ENCODE measurements at places on chromosomes 12 and 14.

- DNase-seq, result no peak
These were observed 1.0 kb downstream of the RNF41 start for GRCh38 chr12:56220611-56221231.

DNA sequence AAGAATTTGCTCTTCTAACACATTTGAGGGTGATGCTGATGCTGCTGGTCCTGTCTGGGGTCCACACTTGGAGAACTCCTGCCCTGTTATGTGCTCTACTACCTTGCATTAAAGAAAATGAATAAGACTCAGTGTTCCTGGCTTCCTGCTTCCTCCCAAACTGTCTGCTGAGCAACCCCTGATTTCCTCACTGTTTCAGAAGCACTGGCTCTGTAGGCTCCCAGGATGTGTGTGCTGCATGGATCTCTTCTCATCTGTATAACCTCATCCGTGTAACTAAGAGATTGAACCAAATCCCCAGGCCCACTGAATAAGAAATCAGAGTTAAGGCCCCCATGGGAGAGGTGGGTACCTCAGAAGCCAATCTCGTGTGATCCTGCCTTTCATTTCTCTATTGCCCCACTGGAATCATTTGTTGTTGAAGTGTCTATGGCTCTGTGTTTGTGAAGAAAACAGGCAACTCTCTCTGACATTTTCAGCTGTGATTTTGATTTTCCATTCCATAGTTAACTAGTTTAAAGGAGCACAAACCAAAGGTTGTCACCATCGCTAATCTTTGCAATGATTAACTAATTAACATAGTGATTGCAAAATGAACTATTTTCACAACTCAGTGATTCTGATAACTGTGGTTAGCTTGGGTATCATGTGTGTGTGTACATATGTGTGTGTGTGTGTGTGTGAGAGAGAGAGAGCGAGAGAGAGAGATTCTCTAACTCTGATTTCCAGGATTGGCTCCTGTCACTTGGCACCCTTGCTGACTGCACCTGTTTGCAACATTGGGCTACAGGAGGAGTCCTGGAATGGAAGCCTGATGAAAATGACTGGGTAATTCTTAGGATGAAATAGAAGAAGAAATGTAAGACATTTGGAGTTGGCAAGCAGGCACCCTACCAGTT, 196.2 kb downstream of the SLC38A4 start:
- no peak for DNase-seq

DNA sequence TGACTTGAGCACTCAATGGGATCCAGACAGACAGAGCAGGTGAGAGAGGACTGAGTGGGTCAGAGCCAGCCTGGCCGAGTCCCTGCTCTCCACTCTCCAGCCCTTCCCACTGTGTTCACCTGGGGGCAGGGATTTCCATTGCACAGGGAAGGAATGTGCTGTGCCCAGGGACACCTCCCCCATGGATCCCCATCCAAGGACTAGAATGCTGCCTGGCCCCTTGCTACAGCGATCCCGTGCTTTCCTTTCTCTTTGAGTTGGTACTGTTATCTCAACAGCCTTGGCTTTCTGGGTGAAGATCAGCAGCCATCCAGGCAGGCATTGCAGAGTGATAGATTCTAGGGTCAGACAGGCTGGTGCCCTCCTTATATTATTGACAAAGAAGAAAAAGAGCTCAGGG, 60.3 kb upstream of the DLK1 start:
- DNase-seq, result no peak

GRCh38 chr12:101942250-101942605, 64.8 kb downstream of the DRAM1 start:
- DNase-seq, result no peak

DNA sequence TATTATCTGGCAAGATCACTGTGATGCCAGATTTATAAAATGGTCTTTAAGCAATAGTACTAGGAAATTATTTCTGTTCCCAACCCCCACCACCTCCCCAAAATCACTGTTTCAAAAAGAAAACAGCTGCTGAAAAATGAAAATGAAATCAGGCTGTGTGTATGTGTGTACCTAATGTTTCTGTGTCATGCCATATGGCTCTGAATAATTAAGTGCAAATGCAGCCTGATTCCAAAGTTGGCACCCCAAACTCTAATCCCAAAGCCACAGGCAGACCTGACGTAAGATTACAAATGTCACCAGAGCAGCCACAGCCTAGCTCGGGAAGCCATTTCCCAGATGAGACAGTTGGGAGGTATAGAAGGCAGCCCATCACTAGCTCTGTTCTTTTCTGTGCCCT, 175.5 kb downstream of the MED13L start:
- DNase-seq, result no peak

DNA sequence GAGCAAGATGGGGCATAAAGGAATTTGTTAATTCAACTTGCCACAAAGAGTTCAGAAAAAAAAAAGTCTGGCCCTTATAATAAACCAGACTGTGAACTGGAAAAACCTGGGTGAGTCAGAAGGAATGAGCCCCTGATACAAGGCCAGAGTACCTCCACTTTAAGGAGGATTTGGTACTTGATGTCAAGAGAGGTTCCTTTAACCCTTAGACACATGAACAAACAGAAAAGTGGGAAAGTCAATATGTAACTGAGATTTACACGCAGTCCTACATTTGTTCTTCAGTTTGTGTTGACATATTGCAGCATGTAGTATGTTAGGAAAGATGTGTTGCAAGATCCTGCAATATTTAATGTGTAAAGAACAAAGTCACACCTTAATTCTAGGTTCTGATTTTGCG, 14.2 kb upstream of the SLC38A4 start:
- no peak for DNase-seq

DNA sequence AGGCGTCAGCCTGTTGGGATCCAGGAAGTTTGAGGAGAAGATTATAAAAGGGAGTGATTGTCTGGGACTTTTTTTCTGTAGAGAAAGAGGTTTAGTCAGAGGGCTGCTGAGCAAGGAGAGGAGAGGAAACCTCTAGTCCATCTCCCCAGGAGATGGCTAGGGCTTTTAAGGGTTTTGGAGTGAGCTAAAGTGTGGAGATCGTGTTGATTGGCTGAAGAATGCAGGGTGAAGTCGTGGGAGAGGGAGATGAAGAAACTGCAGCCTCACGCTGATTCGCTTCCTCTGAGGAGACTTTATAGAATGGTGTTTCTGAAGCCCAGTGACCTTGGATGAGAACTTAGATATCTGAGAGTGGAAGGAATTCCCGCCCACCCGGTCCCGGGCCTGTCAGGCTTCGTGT, 193.7 kb upstream of the PWP1 start:
- DNase-seq, result no peak

DNA sequence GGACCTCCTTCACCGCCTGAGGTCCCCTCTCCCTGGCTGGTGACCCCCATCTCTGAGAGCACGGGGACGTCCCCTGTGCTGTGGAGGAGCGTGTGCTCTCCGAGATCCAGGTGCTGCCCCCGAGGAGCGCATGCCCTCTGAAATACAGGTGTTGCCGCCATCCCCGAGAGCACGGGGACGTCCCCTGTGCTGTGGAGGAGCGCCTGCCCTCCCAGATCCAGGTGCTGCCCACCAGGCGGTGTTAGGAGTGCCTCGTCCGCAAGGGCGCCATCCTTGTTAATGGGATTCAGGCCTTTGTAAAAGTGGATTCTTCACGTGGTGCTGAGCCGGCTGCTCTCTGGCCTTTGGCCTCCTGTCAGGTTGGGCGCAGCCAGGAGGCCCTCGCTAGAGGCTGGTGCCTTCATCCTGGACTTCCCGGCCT, 10.1 kb downstream of the NOC4L start:
- no peak for DNase-seq

- no peak for DNase-seq
These were observed 77.8 kb downstream of the SMOC1 start for GRCh38 chr14:69956970-69957369.

- DNase-seq, result no peak
These were observed 38.0 kb downstream of the LGR5 start for GRCh38 chr12:71477609-71478008.

GRCh38 chr12:164207-164606, 49.8 kb downstream of the SLC6A12 start:
- DNase-seq, result no peak

GRCh38 chr12:4717806-4718205, 2.4 kb upstream of the GALNT8 start:
- no peak for DNase-seq

GRCh38 chr12:19597167-19598026, 158.1 kb downstream of the AEBP2 start:
- DNase-seq, result no peak

GRCh38 chr12:130954544-130954831, 781 bp downstream of the ADGRD1 start:
- DNase-seq, result no peak

DNA sequence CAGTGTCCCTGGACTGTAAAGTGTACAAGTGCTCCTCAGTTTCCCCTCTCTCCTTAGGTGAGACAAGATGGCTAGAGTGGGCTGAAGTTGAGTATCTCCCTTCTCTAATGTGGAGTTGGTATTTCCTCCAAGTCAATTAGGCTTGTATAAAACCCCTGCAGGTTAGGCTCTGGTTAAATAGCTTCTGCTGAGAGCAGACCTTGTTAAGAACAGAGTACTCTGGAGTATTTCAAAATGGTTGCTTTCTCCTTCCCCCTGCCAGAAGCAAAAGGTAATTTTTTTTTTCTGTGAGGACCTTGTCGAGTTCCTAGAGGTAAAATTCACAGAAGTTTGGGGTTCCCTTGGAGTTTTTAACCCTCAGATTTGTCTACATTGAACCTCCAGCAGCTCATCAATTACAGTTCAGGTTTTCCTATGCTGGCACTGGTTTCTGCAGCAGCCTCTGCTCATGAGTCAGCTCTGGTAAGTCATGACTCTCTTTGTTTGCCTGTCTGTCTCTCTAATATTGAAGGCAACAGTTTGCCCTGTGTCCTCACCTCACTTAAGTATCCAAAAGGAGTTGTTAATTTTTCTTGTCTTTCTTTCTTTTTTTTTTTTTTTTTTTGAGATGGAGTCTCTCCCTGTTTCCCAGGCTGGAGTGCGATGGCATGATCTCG, 27.8 kb upstream of the GLIPR1 start:
- DNase-seq, result no peak

DNA sequence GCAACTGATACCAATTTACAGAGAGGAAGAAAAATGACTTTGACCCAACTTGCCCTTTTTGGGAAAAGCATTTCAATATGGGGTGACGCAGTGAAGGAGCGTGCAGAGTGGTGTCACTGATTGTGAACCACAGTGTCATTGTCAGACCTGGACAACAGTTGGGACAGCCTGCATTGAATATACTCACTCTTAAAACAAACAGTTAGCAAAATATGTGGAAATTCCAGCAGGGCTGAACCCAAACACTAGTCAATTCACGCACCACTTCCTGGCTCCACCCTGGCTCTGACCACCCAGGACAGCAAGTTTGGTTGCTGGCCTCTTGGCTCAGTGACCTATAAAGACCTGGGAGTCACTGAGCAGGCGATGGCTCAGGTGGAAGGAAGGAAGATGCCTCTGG, 61.3 kb downstream of the NOS1 start:
- DNase-seq, result no peak

GRCh38 chr12:112598626-112599025, 179.9 kb downstream of the PTPN11 start:
- no peak for DNase-seq

- DNase-seq, result no peak
These were observed 393.3 kb upstream of the PRICKLE1 start for GRCh38 chr12:42982828-42983227.

Data from NCI-H2107 (cell line).